ENCODE measurements at places on chromosomes 11 and 22.

DNA sequence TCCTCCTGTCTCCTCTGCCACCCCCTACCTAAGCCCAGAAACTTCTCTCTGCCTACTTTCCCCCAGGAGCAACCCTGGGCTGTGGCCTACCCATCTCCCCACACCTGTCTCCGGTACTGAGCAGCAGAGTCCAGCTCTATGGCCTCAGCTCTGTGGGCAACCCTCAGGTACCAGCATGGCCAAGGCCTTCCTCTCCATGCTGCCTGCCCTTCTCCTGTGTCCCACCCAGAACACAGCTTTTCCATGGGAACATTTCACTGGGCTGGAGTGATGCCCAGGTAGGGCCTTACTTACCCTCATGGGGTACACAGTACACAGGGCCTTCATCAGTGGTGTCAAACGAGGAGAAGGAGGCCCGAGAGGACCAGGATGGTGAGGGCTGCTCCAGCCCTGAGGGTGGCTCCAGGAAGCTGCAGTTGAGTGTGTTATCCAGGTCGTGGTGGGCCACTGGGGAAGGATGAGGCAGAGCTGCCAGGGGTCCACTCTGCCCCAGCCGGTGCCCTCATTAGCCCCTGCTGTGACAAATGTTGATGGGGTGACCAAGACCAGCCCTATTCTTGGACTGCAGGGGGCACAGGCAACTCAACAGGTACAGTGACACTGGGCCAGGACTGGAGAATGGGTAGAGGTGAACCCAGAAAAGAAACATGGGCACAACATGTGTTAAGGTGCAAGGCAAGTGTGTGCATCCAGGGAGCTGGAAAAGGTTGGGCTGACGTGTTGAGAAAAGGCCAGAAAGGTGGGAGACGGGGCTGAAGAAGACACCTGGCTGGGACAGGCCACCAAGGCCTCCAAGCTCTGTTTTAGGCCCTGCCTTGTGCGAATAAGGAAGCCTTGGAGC is 10.3 kb downstream of the SCARF2 start:
- DNase-seq = no peak

DNA sequence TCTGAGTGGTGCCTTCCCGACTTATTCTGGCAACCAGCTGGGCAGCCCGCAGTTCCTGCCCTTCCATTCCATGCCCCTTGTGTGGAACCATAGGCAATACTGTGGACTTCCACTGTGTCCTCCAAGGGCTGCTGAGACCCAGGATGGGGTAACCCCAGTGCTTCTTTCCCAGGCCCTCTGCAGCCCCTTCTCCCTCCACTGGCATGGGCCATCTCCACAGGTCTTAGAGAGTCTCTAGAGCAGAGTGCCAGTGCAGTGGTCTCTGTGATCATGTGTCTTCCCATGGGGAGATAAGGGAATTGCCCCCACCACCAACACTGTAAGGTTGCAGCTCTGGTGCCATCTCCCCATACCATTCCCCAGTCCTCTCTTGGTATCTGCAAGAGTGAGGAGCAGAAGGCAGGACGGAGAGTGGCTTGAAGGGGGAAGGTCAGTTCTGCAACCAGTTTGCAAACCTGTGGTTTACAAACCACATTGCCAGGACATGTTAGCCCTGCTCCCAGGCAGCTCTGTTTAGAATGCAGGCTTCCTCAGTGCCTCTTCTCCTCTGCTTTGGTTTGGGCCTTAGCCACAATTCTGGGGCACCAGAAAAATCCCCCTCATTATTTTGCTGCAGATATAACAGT is 20.9 kb upstream of the DRD2 start:
- no peak for DNase-seq

GRCh38 chr11:30919389-30920152 is 333.4 kb upstream of the MPPED2 start:
- DNase-seq = no peak

DNA sequence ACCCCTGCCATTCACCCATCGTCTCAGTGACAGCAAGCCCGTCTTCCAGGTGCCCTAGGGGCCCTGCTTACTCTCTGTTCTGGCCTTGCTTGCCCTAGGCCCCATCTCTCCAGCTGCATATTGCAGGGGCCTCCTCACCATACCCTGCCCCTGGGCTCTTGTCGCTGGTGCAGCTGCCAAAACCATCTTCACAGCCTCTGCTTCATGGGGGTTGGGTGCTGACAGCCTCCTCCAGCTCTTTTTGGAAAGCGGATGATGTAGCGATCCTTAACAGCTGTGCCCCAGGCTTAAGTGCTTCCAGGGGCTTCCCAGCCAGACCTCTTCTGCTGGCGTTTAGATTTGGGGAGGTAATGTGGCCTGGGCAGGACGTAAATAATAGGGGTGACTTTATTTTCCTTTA is 61.2 kb upstream of the SUSD2 start:
- no peak for DNase-seq

DNA sequence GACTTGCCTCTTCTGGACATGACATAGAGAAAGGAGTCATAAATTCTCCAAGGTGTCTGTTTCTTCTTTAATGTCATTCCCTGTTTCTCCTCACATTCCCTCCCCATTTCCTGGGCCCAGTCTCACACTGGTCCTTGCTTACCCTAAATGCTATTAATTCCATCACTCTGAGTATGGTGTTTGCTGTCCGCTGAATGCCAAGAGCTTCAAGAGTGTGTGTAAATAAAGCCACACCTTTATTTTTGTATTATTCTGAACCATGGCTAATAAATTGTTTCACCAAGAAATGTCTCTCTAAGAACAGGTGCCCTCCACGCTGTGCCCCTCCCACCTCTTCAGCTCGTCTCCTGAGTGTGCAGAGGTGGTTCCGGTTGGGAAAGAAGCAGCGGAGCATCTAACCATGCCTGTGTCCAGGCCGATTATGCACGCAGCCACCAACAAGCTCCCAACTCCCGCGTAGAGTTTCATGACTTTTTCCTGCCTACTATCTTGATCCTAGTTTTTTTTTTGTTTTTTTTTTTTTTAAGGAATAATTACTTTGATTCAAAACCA is 8.6 kb downstream of the TMEM121B start:
- peak; percentile 52 for DNase-seq

DNA sequence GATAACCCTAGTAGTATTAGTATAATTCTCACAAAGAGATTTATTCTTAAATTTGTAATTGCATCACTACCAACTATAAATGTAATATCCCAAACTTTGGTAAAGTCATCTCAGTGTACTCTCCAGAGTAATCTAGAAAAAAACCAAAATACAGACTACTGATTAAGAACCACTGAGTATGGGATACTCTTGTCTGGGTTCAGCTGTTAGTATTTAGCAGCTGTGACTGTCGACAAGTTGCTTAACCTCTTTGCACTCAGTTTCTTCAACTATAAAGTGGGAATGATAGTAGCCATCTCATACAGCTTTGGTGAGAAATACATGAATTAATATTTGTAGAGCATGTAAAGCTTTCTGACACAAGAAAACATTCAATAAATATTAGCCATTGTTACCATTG is 35.3 kb downstream of the C11orf65 start:
- no peak for DNase-seq

DNA sequence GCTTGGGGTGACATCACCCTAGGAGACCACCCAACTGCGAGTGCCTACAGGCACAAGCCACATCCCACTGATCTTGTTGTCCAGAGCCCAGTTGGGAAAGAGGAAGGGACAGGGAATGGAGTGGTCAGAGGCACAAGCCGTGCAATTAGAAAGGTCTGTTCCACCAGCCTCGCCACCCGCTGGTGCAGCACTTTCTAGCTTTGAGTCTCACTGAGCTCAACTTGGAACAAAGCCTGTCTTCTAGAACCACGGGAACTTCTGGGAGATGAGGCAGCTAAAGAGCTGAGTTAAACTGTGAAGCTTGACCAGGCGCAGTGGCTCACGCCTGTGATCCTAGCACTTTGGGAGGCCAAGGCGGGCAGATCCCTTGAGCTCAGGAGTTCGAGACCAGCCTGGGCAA is 29.3 kb downstream of the TPBGL start:
- DNase-seq = no peak

DNA sequence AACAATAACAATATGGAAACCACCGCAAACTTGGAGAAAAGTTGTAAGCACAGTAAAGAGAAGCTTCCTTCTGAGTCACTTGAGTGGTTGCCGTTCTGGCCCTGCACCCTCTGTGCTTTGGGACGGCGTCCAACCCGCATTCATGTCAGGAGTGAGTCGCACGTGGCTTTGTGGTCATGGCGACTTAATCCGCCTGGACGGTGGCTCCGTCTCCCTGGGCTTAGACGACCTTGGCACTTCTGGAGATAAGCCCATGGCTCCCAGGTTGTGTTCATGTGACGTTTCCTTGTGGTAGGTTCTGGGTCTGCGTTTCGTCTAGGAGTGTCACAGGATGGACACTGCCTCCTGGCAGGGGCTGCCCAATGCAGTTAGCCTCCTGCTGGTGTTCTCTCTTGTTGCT is 40.5 kb downstream of the TPCN2 start:
- DNase-seq = peak; percentile 81

GRCh38 chr11:20116825-20117224 is 43.5 kb downstream of the DBX1 start:
- no peak for DNase-seq

GRCh38 chr22:46106279-46107022 is 43.9 kb upstream of the PPARA start:
- DNase-seq = no peak

DNA sequence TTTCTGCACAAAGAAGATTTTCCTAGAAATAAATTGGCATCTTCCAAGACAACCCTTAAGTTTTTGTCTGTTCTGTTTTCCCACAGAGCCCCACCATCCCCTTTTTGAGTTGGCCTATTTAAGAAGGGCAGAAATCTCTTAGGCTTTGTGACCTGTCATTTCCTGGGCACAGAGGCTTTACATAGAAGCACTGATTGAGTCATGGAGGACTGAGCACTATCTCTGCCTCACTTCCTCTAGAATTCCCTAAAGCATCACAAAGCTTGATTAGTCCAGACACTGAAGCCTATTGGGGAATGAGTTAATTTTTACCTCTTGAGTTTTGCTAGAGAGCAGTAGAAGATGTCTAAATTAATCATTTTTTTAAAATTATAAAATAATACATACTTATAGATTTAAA is 25.4 kb downstream of the TRIM44 start:
- DNase-seq = peak; percentile 27

GRCh38 chr11:68282141-68282860 is 10.5 kb upstream of the C11orf24 start:
- no peak for DNase-seq

DNA sequence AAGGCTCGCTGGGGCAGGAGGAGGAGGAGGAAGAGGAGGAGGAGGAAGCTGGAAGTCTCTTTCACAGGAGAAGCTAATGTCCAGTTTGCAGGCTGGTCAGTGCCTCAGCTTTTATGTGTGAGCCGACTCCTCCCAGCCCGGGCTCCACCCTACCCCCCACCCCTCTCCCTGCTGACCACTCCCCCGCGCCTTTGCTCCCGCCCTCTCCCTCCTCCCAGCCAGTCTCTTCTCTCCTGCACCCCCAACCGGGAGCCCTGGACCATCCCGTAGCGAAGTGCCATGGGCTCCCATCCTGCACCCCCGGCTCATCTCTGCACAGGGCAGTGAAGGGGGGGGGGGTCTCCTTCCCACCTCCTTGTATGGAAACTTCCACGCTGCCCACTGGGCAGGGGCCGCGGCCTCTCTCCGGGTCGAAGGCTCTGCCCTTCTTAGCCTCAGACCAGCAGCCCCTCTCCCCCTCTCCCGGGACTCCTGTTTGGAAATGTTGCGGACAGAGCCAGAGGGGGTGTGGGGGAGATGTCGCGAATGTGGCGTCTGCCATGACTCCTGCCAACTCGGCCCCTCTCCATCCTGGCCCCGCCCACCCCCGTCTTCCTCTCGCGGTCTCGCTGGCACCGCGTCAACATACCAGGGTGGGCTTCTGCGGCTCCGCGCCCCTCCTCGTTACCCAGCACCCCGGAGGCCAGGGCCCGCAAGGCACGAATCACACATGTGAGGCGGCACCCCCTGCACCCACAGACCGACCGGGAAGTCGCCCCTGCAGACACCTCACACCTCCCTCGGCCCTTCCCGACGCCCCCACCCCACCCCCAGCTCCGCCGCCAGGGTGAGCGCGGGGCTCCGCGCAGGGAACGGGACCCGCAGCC is 1.8 kb downstream of the IGF2 start:
- DNase-seq = peak; percentile 49

GRCh38 chr22:49483946-49484345 is 343.7 kb downstream of the BRD1 start:
- DNase-seq = no peak

DNA sequence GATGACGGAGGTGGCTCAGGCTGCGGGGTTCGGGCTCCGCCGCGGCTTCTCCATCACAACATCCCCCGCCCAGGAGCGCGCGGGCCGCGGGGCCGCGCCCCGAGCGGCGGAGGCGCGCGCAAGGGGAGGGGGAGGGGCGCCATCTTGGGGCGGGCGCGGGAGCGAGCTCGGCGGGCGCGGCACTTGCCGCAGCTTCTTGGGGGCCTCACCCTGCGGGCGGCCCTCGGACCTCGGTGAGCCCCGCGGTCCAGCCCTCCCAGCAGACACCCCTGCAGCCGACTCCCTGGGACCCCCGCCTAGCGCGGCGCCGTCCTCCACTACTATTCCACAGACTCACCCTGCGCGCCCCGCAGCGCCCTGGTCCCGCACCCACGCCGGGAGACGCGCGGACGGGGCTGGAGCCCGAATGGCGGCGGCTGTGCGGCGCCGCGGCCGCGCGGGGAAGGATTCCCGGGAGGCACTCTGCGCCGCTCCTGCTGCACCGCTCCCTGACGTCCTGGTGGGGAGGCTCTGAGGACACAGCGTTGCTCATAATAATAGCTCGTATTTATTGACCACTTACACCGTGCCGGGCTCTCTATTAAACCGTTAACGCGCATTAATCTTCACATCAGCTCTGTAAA is at the start of gene APBB1:
TSS of gene APBB1 (minus strand) at position 86 of the 623 bp plus-strand sequence. CDS start 7,747 bp downstream, outside the sequence.
- peak; percentile 63 for DNase-seq

DNA sequence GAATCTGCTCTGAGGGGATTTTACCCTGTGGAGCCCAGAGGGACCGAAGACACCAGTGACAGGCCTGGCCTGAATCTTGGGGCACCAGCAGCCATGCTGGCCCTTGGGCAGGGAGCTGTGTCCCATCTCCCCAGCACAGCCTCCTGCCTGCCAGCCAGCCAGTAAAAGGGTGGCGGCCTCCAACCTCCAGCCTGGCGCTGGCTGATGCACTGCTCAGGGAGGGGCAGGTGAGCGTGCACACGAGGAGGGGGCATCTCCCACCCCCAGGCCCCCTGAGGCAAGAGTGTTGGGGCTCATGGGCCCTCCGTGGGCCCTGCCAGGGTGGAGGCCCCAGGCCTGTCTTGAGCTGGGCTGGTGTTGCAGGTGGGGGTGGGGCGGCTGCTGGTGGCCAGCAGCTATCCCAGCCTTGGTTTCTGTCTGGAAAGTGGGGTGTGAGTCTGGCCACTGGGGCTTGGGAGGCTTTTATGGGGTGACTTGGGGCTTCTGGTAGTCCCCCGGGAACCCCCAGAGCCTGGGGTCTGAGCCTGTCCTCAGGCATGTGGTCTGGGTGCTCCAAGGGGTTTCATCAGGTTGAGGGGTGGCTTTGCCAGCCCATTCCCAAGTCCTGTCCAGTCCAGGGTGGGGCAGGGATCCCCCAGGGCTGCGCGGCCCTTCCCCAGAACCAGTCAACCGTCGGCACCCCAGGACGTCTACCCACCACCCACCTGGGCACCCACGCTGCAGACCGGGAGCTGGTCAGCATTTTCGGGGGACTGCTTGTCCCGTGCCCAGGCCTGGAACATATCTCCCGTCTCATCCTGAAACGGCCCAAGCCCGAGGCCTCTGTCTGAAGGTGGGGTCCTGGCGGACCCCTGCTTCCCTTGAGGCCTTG is 17.8 kb downstream of the TSPAN4 start:
- no peak for DNase-seq

All from PC-3 (cell line).